ENCODE measurements at places on chromosomes 16 and 17.

GRCh38 chr17:51144266-51145022 is 8.9 kb upstream of the NME1 start:
- no peak for DNase-seq

GRCh38 chr16:2398520-2398919 is 30.7 kb upstream of the CCNF start:
- no peak for DNase-seq

- peak; percentile 93 for DNase-seq
These were observed at the start of gene DUSP3 for GRCh38 chr17:43778337-43779144. TSS of gene DUSP3 (minus strand) at chr17:43778977. CDS start at chr17:43778924, 53 bp downstream.

- no peak for DNase-seq
These were observed 4.3 kb downstream of the CDIP1 start for GRCh38 chr16:4534151-4534790.

- no peak for DNase-seq
These were observed 296.7 kb upstream of the IRX5 start for GRCh38 chr16:54633943-54634362.

DNA sequence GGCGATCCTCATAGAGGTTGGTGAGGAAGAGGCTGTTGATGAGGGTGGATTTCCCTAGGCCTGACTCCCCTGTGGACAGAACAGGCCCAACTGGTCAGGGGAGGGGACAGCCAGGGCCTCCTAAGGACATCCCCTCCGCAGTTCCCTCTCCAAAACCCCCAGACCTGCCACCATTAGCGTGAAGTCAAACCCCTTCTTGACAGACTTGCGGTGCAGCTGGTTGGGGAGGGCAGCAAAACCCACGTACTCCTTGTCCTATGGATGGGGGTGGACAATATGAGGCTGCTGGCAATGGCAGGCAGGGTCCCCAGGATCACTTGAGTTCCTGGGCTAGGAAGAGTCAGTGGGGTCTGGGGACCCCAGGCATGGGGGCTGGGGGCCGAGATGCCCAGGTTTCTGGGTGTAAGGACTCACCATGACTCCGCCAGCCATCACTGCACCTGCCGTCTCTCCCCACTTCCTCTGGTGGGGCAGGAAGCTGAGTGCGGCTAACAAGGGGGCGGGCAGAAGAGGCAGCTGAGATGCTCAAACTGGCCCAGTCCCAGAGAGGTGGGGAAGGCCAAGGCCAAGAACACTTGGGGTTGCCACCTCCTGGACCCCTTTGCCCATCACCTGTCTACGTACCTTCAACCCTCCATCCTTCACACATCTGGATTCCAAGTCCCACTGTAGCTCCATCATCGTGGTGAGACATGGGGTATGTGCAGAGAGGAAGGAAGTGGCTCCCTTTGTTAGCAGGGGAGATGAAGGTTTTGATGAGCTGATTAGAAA is at the start of gene SEPTIN1:
Gene SEPTIN1, minus strand, starts transcription at position 451 of the 771 bp plus-strand sequence. Its CDS starts 19 bp downstream, at position 432.
- DNase-seq = no peak

- DNase-seq = no peak
These were observed 33.9 kb downstream of the CYB5D2 start for GRCh38 chr17:4176808-4177472.

DNA sequence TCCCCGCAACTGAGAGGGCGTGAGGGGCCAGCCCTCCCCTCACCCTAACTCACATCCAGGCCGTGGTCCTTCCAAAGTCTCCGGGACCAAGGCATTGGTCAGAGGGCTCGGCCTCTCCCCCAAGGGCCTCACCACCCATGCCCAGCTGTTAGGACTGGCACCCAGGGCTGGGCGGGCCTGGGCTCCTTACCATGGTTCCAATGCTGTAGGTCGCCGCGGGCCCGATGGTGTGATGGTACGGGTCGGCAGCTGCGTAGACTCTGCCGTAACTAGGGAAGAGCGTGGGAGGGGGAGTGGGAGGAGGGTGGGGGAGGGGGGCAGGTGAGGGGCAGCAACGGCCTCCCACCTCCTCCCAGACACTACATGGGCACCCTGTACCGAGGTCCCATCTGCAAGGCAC is 19.6 kb downstream of the ENGASE start:
- DNase-seq = no peak

DNA sequence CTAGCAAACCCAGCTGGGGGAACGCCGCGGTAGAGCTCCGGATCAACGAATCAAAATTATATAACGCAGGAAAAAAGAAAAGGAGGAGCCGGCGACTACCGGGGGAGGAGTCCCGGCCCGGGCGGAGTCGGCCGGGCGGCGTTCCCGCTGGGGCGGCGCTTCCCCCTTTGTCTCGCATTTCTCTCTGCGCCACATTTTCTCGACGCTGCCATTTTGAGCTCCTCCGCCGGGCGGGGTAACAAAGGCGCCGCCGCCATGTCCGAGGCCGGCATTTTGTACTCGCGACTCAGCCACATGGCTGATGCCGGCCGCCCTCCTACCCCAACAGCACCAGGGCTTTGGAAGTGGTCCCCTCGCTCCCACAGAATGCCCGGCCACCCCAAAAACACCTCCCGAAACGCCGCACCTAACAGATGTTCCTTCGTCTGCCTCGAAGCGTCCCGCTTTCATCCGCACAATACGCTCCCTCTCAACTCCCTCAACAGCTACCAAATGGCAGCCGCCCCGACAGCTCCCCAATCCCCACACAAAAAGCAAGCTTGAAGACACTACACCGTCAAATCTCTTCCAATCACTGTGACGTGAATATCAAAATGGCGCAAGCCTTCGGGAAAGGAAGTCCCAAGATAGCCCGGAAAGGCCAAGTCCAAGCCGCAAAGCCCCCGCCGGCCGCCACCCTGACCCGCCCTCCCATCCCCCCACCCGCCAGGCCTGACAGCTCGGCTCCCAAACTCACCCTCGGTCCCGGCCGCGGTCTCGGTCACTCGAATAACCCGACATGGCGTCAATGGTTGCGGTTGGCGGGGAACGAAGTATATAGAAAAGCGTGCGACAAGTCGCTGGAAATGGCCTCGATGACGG is 519 bp downstream of the DDX5 start:
- DNase-seq = peak; percentile 72

All from dermis microvascular lymphatic vessel endothelial cell (primary cell).